H9 (cell line): ENCODE measurements at places on chromosomes 12 and 14. TPM values are rescaled to one million over a fixed set of nuclear protein-coding genes. Genes with fewer than 3 reads are reported as not detected.

The FLRT2 gene
- total RNA-seq = 2.8 and 3.3 TPM in 2 replicates

The ACTR6 gene
- total RNA-seq = 34.9 and 36.5 TPM in 2 replicates

DNA sequence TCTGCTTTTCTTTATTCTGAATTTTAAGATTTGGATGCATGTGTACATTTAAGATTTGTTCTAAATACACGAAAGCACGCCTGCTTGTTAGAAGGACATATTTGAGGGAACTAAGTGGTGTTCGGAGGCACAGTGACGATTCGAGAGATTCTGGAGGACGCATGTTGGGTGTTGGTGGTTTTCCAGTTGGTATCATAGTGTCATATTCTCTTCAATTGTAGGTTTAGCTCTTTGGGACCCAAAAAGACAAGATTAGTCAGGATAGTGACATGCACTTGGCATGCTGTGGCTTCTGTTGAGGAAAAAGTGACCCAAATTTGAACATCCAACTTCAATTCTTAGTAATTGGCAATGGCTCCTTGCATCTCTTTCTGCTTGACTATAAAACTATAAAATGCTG lies 30.1 kb downstream of the PRKCH start:
- no peaks in the 10 kb centered on the region for H3K36me3 ChIP-seq
- H3K4me1 ChIP-seq = peaks cover 8% of the 10 kb centered on the region
- H3K4me3 ChIP-seq = no peak overlapping the region
- H3K27me3 ChIP-seq = no peaks in the 10 kb centered on the region

DNA sequence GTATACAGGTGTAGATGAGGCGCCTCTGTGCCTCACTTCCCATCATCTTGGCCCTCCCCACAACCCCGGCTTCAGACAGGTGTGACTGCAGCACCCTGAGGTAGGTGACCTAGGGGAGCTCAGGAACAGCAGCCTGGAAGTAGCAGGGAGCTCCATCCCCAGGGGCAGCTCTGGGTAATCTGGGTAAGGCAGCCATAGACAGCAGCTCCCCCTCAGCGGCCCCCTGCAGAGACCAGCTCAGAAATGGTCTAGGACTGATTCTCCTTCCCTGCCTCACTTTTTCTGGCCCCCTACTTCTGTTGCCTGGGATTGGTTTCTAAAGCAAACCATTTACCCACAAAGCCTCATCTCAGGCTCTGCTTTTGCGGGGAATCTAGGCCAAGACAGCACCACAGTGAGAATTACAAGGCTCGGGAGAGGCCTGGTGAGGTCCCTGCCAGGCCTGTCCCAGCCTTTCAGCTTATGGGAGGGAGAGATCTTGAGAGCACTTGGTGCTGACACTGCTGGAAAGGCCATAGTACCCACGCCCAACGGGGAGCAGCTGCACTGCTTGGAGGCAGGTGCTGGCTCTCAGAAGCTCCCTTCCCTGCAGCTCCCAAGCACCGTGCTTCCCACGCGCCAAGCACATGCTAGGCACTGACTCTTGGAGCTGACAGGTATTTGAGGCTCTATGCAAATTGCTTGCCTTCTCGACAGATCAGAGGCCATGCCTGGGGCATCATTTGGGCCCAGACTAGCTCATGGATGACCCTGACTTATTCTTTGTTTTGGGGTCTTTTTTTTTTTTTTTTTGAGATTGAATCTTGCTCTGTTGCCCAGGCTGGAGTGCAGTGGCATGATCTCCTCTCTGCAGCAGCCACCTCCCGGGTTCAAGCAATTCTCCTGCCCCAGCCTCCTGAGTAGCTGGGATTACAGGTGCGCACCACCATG lies 45.1 kb upstream of the TRAF3 start:
- no peak overlapping the region for H3K27ac ChIP-seq
- no peaks in the 10 kb centered on the region for H3K27me3 ChIP-seq
- no peak overlapping the region for H3K4me3 ChIP-seq
- peaks cover 25% of the 10 kb centered on the region for H3K36me3 ChIP-seq
- DNase-seq = no peak

DNA sequence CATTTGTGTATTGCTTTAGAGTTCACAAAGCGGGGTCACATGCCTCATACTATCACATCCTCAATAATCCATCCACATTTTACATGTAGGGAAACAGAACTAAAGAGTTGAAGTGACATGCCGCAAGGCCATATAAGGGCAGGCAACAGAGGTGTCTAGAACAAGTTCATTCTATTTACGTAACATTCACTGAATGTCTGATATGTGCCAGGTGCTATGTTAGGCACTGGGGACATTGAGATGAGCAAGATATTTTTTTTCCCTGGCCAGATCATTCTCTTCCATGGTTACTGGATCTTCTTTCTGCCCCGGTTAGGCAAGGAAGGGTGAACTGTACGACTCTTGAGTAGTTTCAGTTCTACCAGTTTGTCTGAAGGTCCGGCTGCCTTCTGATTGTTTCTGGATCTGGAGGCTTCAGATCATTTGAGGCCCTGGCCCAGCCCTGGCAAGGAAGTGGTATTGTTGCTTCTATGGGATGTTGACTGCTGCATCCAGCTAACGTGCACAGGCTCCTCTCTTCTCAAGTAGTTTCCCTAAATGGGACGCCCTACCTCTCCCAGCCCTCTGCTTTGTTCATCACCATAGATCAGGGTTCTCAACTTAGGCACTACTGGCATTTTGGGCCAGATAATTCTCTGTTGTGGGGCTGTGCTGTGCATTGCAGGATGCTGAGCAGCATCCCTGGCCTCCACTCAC lies 12.1 kb downstream of the GPATCH2L start:
- H3K4me3 ChIP-seq = no peak overlapping the region
- H3K27me3 ChIP-seq = no peaks in the 10 kb centered on the region
- no peaks in the 10 kb centered on the region for H3K4me1 ChIP-seq
- DNase-seq = no peak
- H3K36me3 ChIP-seq = peaks cover 42% of the 10 kb centered on the region

DNA sequence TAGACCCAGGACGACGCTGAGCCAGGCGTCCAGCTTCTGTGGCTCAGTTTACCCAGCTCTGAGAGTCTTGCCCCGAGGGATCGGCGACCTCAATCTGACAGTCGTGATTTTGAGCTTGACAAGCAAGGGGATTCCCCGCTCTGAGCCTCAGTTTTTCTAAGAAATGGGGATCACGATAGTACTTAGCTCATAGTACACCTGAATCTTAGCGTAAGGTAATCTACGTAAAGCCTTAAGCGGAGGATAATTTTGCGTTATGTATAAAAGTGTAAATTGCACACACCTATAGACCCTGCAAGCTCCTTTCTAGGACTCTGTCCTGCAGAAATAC lies 285 bp downstream of the MVK start:
- DNase-seq = no peak
- H3K36me3 ChIP-seq = peaks cover 37% of the 10 kb centered on the region
- no peaks in the 10 kb centered on the region for H3K27me3 ChIP-seq
- peak overlapping the region; percentile 80 for H3K4me3 ChIP-seq
- H3K4me1 ChIP-seq = peaks cover 6% of the 10 kb centered on the region; the same call in 1 of the 2 replicates

DNA sequence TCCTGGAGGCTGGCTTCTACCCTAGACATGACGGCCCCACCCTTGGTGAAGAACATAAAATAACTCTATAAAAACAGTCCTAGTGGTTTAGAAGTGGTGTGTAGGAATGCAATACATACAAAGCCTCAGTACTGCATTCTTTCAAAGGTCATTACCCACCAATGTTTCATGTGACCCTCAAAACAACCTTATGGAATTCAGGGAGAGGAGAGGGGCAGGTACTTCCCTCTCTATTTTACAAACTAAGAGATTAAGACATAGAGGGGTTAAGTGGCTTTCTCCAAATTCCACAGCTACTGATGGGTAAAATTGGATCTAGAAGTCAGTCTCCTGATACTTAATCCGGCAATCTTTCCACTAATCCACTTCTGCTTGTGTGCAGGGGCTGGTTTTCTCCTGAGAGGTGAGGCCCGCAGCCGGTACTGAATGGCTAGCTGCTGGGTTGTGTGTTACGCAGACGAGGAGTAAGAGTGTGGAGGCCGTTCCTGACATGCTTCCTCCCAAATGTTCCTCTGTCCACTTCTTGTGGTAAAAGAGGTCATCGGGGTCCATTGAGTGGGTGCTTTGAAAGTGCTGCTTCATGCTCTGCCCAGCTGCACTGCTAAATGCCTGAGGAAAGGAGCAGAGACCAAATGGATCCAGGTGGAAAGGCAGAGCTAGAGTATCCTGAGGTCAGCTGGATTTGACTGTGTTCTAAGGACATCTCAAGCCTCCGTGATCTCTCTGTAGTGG lies 16.2 kb downstream of the SLC7A8 start:
- no peaks in the 10 kb centered on the region for H3K27me3 ChIP-seq
- no peak overlapping the region for H3K4me3 ChIP-seq
- H3K36me3 ChIP-seq = peaks cover 38% of the 10 kb centered on the region
- no peak overlapping the region for H3K27ac ChIP-seq
- no peak for DNase-seq

GRCh38 chr14:32985866-32986265 lies 47.2 kb downstream of the NPAS3 start:
- DNase-seq = no peak
- no peak overlapping the region for H3K27ac ChIP-seq
- H3K27me3 ChIP-seq = no peaks in the 10 kb centered on the region

- H3K36me3 ChIP-seq = peaks cover 18% of the 10 kb centered on the region
- DNase-seq = no peak
- H3K4me1 ChIP-seq = peaks cover 4% of the 10 kb centered on the region; the same call in 1 of the 2 replicates
- no peaks in the 10 kb centered on the region for H3K27me3 ChIP-seq
- H3K4me3 ChIP-seq = no peak overlapping the region
Measured at GRCh38 chr12:27271206-27271605, 27.1 kb downstream of the STK38L start.
